Pulmonary artery endothelial cell (primary cell): ENCODE measurements at places on chromosomes 3 and 15. TPM values are rescaled to one million over a fixed set of nuclear protein-coding genes. Genes with fewer than 3 reads are reported as not detected.

ALDH1L1 gene
- total RNA-seq, result not detected in 2 replicates

GPR176 gene
- 78.3 and 84.3 TPM in 2 replicates for total RNA-seq

LMCD1 gene
- total RNA-seq, result 4.5 and 14.0 TPM in 2 replicates

GAP43 gene
- not detected in 2 replicates for total RNA-seq

TMC3 gene
- total RNA-seq, result not detected in 2 replicates

DAPK2 gene
- total RNA-seq, result 3.2 and 5.3 TPM in 2 replicates
